ENCODE measurements at places on chromosomes 2 and 18.

DNA sequence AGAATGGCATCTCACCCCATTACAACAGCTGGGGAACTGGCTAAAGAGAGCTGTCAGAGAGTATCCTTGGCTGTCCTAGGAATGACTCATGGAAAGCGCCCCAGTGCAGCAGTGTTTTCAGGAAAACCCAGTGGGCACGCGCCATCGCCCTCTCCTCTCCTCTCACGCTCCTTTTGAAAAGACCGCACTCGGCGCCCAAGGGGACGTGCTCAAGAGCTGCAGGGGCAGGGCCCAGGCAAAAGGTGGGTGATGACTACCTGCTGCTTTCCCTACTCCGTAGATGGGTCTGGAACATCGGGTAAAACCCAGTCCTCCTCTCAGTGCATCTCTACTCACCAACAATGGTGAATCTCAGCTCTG is 68.1 kb downstream of the EMILIN2 start:
- DNase-seq: no peak

DNA sequence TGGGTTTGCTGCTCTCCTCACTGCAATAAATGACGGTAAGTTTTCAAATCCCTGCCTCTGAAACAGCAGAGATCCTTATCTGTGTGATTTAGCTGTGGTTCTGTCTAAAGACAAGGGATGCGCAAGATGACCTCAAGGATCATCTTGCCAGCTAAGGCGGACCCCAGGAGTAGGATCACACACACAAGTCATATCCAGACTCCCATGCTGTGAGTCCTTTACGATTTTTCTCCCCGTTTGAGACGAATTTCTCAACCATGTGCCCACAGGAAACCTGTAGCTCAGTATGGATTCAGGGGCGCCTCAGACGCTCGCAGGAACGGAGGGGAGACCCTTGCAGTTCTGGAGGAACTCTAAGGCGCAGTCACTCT is 11.1 kb upstream of the DCTN1 start:
- no peak for DNase-seq

- DNase-seq: no peak
These were observed 184.8 kb downstream of the DIS3L2 start for GRCh38 chr2:232146294-232146693.

GRCh38 chr2:1827686-1828085 is 83.4 kb upstream of the PXDN start:
- no peak for DNase-seq

DNA sequence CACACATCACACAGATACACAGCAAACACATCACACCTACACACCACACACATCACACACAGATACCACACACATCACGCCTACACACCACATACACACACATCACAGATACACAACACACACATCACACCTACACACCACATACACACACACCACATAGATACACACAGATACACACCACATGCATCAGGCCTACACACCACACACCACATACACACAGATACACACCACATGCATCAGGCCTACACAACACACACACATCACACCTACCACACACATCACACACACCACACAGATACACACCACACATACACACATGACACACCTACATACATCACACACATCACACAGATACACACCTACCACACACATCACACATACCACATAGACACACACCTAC is 158.8 kb downstream of the NDUFA10 start:
- no peak for DNase-seq

GRCh38 chr2:113829761-113830160 is 60.1 kb upstream of the ACTR3 start:
- DNase-seq: no peak

- no peak for DNase-seq
These were observed 4.7 kb downstream of the LBH start for GRCh38 chr2:30235859-30236535.

GRCh38 chr2:144704709-144705095 is 184.8 kb upstream of the ZEB2 start:
- DNase-seq: no peak

DNA sequence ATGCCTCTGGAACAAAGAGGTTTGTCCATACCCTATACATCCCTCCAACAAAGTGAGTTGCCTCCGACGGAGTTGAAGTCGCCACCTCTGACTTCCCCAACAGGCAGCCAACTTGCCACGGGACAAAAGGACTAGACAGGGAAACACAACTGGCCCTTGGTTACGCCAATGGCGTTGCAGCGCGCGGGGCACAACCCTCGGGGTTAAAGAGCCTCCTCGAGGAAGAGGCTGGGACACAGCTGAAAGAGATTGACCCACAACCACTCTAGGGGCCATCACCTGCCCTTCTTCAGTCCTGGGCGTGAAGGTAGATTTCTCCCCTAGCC is 545 bp downstream of the GTF3C2 start:
- no peak for DNase-seq

DNA sequence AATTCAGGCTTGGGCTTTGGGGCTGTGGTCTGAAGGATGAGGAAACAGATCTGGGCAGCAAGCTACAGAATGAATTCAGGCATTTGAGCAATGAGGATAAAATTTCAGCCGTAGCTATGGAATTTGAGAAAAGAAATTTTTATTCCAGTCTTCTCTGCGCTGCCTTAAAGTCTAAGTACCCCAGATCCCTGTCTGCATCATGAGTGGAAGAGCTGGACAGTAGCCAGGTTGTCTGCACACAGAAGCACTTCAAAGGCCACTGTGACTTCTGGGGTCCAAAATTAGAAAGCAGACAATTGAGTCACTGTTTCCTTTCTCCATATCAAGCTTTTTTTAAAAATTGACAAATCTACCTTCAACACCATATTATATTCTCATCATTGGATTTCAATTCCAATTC is 787.6 kb upstream of the GCFC2 start:
- DNase-seq: no peak
